ENCODE measurements at places on chromosomes 3 and 15. TPM values are rescaled to one million over a fixed set of nuclear protein-coding genes. Genes with fewer than 3 reads are reported as not detected.

The LAMB2 gene
- polyA plus RNA-seq: 50.3 TPM

The MTMR10 gene
- polyA plus RNA-seq: 15.9 TPM

The LIPC gene
- polyA plus RNA-seq: not detected

The ACSBG1 gene
- polyA plus RNA-seq: not detected

The CYP8B1 gene
- polyA plus RNA-seq: not detected

The SPTBN5 gene
- polyA plus RNA-seq: 0.29 TPM

The A4GNT gene
- not detected for polyA plus RNA-seq

The AHSG gene
- not detected for polyA plus RNA-seq

All from CD14-positive monocyte (primary cell).